ENCODE measurements at places on chromosomes 2 and 18.
A peak's percentile ranks its signal among the peaks of the same experiment; 100 is the strongest.

DNA sequence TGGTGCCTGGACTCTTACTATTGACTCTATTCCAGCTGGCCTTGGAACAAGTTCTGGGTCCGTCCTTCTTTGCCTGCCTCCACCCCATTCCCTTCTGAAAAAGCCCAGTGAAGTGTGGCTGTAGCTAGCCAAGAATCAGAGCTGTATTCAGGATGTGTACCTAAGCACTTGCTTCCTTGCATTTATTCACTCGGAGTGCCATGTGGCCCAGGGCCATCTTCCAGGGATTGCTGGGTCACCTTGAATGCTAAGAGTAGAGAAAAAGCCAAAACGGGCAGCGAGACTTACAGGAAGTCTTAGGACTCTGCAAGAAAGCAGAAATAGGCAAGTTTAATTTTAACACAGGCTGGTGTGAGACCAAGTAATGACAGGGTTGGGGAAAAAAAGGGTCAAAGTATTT lies 4.1 kb downstream of the ITGA6 start:
- DNase-seq = peak; percentile 57

GRCh38 chr18:75275226-75275625 lies 64.6 kb downstream of the TSHZ1 start:
- no peak for DNase-seq

DNA sequence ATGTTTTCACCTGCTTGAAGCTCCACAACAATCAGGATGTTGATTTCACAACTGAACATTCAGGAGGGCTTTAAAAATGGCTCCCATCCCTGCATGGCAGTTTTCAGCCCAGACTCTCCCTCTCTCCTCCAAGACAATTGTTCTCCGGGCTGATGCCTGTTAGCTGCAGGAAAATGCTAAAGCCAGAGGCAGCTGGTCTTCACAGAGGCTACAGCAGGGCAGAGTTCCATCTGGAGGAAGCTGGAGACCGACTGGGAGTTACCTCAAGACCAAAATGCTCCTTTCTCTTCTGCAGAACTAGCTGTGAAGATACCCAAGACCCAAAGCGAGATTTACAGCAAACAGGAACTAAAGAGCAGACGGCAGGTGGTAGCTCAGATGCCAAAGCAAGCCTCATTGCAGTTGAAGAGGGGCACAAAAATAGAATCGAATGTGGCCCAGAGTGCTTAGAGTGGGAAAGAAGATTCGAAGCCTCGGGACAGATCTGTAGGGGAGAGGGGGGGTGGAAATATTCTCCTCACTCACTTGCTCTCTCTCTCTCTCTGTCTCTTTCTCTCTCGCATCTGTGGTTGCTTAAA lies 423.6 kb downstream of the ZNF521 start:
- DNase-seq = no peak

- no peak for DNase-seq
Observed at GRCh38 chr2:224764565-224765236, 48.5 kb upstream of the CCDC195 start.

- DNase-seq = no peak
Observed at GRCh38 chr2:161746891-161747535, 122.8 kb downstream of the SLC4A10 start.

GRCh38 chr2:119179991-119180390 lies 21.4 kb upstream of the C1QL2 start:
- DNase-seq = no peak

DNA sequence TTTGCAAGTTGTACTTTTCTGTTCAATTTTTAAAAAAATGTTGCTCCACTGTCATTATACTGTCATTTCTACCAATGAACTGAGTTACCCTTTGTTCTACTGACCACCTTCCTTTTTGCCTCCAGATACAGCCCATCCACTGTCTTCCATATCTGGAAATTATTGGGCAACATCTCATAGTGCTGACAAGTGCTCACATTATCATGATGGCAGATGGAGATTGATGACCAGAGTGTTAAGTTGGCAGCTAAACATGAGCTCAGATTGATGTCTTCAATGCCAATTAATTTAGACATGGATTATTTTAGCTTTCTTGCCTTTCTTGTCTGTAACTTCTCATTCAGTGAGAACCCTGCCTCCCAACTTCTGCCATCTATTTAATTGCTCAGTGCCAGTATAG lies 76.6 kb downstream of the KIAA1328 start:
- no peak for DNase-seq

DNA sequence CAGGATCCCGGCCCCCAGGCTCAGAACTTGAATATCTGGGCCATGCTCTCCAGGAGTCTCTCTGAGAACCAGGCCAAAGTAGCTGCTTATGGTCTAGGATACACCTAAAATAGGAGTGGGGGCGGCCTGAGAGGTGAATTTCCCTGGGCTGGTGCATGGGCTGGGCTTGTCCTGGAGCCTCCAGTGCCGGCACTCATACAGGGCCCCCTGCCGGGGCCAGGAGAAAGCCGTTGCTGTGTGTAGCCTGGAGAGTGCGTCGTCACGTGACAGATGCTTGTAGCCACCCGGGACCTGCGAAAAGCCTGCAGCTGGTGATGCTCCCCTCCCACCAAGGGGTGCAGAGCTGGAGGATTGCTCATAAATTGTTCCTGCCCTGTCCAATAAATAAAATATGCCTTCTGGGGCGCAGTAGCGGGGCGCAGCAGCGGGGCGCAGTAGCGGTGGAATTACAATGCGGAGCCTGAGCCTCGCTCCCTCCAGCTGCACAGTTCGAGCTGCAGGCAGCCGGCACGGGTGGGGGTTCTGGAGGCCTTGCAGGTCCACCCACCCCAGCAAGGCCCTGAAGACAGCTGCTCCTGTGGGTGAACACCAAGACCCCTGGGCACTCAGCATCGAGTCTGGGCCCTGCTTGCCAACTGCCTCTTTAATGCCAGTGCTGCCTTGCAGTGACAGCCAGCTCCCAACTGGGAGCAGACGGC lies 289.9 kb downstream of the NDUFA10 start:
- DNase-seq = peak; percentile 67

DNA sequence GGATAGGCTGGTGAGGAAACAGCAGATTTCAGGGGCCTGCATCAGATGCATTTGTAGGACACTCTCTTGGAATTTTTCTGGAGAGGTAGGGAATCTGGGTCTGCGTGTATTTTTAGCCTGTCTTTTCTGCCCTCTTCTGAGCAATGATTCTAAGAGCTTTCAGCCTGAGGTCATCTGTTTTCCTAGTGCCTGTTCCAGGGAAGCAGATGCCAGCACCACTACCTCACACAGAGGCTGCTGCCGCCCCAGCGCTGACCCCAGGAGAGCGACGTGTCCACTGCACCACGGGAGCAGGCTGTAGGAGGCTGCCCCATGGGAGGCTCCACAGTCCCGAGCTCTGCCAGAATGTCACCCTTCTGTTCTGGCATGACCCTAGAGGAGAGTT lies 316.5 kb downstream of the CYP26B1 start:
- DNase-seq = no peak

GRCh38 chr2:152200565-152201465 lies 25.3 kb upstream of the STAM2 start:
- no peak for DNase-seq

- no peak for DNase-seq
Observed at GRCh38 chr2:63340443-63340842, 247.8 kb downstream of the WDPCP start.

DNA sequence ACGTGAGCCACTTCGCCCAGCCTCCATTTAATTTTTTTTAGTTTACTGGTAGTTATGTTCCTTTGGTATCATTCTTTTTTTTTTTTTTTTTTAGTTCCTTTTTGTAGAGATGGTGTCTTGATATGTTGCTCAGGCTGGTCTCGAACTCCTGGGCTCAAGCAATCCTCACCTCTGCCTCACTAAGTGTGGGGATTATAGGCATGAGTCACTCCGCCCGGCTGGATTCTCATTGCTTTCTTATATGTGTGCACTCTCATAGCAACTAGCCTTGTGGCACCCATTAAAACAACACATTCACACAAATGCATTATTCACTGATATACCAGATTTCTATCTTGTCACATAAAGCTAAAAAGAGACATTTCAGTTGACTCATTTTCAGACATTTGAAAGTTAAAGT lies 4.2 kb downstream of the TTC27 start:
- no peak for DNase-seq

GRCh38 chr2:42338567-42339190 lies 22.3 kb downstream of the COX7A2L start:
- no peak for DNase-seq

DNA sequence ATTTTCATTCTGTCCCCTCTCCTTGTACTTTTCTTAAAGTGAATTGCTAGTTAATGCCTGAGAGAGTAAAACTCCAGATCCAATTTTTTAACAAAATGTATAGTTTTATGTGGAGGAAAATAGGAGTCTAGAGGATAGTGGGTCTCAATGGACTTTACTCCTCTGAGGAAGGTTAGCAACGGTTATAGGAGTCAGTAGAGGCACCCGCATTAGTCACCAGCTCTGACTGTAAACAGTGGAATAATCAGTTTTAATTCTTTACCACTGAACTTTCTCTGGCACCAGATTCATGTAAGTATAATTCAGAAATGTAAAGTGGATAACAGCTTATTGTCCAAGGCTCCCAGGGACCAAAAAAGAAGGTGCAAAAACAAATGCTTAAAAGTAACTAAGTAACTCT lies 38.7 kb upstream of the HNMT start:
- DNase-seq = no peak

- no peak for DNase-seq
Observed at GRCh38 chr18:29217124-29217915, 1040.4 kb upstream of the CDH2 start.

- DNase-seq = no peak
Observed at GRCh38 chr18:58337686-58338085, 291.2 kb downstream of the ALPK2 start.

DNA sequence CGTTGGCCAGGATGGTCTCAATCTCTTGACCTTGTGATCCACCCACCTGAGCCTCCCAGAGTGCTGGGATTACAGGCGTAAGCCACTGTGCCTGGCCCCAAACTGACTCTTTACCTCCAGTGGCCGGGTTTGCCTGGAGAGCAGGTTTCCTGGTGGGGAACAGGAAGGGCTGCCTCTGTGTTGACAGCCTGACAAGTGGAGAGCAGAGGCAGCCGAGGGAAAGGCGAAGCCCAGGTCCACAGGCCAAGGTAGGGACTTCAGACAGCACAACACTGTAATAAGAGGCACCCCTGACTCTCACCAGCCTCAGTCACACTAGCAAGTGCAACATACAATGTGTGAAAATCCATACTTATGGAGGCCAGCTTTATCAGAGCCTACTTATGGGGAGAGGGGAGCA lies 16.5 kb upstream of the SH3BP4 start:
- DNase-seq = no peak

GRCh38 chr2:218722876-218723785 lies 12.5 kb downstream of the TTLL4 start:
- no peak for DNase-seq

DNA sequence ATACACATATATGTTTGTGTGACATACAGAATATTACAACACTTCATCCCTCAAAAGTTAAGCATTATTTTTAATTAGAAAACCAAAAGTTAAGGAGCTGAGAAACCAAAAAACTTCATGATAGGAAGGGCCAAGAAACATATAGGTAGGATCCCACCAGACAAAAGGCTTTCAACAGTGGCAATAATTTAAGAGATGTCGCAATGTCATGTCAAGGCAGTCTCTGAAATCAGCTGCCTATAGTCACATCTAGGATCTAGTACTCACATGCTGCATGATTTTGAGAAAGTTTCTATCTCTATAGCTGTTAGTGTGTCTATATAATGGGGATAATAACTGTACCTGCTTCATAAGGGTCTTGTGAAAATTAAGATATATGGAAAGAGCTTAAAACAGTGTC lies 72.7 kb downstream of the SPIRE1 start:
- no peak for DNase-seq

GRCh38 chr2:205609113-205609512 lies 73.2 kb upstream of the NRP2 start:
- DNase-seq = no peak

DNA sequence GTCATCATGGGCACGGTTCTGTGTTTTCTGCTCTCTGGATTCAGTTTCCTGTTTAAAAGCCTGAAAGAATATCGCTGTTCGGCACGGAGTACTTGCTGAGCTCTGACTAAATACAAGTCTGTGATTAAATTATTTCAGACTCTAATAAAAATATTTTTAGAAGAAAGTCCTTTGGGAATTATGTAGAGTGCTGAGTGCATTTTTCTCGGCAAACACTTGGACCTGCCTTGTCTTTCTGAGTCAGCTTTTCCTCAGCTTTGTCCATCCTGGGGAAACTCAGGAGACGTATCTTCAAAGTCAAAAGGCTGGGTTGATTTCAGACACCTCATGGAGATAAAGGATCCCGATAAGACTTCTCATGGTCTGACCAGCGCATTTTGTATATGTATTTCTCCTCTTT lies 45.9 kb downstream of the IL1R2 start:
- DNase-seq = no peak

DNA sequence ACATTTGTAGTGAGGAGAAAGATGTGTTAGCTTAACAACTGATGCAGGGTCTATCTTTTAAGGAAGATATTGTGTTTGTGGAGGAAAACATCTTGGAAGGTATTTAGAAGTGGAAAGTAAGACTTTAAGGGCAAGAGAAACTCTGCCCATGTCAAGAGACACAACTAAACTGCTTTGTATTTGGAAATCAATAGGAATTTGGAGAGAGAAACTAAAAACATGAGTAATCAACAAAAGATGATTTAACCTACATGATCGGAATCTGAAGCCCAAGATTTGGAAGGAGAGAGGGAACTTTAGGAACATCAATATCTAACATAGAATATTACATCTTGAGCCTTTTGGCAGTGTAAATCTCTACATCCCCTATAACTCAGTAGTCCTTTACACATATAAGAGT lies 184.2 kb upstream of the COL3A1 start:
- DNase-seq = no peak

GRCh38 chr2:23235736-23236135 lies 149.2 kb upstream of the KLHL29 start:
- no peak for DNase-seq

GRCh38 chr2:208125251-208125650 lies 927 bp upstream of the CRYGD start:
- no peak for DNase-seq

DNA sequence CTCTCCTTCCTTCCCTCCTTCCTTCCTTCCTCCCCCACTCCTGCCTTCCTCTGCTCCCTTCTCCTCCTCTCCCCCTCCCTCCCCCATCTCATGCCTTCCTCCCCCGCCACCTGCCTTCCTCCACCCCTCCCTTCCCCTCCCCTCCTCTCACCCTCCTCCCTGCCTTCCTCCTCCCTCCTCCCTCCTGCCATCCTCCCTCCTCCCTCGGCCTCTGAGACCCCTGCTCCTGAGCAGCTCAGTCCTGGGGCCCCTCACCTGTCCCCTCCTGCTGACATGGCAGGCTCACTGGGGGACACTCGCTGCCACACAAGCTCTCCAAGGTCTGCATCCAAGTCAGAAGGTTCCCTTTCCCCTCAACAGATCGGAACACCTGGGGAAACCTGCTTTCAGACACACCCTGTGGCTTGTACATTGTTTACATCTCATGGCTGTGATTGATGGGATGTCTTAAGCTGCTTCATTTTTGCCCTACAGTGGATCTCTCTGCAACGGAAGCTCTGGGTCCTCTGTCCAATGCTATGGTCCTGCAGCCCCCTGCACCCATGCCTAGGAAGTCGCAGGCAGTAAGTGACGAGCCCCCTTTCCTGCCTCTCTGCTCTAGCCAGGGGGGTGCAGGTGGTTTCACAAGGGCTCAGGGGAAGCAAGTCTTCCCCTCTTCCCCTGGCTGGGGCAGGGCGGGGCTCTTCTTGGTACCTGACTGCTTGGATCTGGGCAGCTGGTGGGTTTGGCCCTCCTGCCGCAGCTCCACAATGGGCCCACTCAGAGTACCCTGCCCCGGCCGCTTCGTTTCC lies 22.9 kb downstream of the ITGB1BP1 start:
- DNase-seq = no peak

Data from globus pallidus (tissue), 1 donor.